Tracheal epithelial cell (primary cell): ENCODE measurements at places on chromosomes 7 and 10. TPM values are rescaled to one million over a fixed set of nuclear protein-coding genes. Genes with fewer than 3 reads are reported as not detected.

ZP3 gene
- total RNA-seq = 41.7 and 43.9 TPM in 2 replicates

DENND2A gene
- 0.43 and 2.2 TPM in 2 replicates for total RNA-seq

SP8 gene
- not detected in 2 replicates for total RNA-seq

CHCHD2 gene
- 430 and 442 TPM in 2 replicates for total RNA-seq

CRTAC1 gene
- under 0.01 TPM in 1 of 2 replicates, not detected in the other for total RNA-seq

SKIDA1 gene
- under 0.01 TPM in 2 replicates for total RNA-seq
